ENCODE measurements at places on chromosomes 4 and X. TPM values are rescaled to one million over a fixed set of nuclear protein-coding genes. Genes with fewer than 3 reads are reported as not detected.

GRCh38 chr4:66911880-66912279, 633.4 kb downstream of the CENPC start:
- no peak for DNase-seq

GRCh38 chrX:35380808-35381700, 417.1 kb upstream of the MAGEB16 start:
- no peak for DNase-seq

GRCh38 chr4:37795581-37796195, 30.8 kb upstream of the PGM2 start:
- no peak for DNase-seq

DNA sequence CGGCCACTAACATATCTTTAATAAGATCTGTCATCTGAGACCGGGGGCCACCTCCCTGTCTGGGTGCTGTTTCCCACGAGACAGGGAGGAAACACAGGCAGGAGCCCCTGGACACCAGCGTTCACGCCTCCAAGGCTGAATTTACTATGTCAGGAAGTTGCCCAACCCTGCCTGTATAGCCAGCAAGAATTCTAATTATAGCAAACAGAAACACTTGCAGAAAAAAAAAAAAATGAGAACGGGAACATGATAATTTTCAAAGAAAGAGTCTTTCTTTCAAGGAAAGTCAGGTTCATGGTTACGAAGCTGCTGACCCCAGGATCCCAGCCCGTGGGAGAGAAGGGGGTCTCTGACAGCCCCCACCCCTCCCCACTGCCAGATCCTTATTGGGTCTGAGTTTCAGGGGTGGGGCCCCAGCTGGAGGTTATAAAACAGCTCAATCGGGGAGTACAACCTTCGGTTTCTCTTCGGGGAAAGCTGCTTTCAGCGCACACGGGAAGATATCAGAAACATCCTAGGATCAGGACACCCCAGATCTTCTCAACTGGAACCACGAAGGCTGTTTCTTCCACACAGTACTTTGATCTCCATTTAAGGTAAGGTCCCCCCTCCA, at the start of gene IL3RA:
TSS of gene IL3RA (plus strand) at position 455 of the 613 bp plus-strand sequence. CDS start 4,981 bp downstream, outside the sequence.
- DNase-seq = no peak

DNA sequence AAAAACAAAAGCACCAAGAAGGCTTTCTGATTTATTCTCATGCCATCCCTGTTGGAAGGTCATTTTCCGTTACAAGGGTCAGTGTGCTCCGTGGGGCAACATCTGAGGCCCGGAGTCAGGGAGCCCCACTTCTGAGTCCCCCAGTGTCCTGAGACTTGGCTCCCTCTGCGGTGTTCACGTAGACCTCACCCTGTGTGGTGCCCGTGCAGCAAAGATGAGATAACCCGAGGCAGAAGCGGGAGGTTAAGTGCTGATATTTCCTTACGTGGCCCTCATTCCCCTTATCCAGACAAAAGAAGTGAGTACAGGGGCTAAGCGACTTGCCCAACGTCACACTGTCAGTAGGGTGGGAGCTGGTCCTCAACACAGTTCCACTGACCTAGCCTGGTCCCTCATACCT, 3.5 kb downstream of the JAKMIP1 start:
- no peak for DNase-seq

GRCh38 chr4:8577972-8578371, 2.2 kb upstream of the GPR78 start:
- no peak for DNase-seq

- DNase-seq = no peak
Measured at GRCh38 chr4:41432219-41432618, 105.7 kb upstream of the LIMCH1 start.

GRCh38 chr4:151709587-151709986, 51.2 kb downstream of the GATB start:
- DNase-seq = no peak

GRCh38 chr4:83865417-83866150, 329.7 kb downstream of the GPAT3 start:
- DNase-seq = no peak

DNA sequence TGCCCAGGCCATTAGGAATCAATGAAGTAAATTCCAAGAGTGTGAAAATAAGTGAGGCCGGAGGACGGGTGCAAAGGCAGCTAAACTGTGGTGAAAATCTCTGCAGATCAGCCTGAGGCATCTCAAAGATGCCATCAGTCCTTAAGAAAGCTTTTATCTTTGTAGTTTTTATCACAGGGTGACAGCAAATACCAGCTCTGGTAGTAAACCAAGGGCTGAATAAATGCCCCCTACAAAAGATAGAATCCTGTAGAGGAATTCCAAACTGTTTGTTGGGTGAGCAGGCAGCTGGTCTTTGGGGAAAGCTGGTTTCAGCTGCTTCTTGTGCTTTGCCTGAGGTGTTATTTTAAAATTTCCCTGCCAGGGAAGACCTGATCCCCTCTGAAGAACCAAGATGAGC, 21.6 kb upstream of the RBM47 start:
- no peak for DNase-seq

- DNase-seq = no peak
Measured at GRCh38 chr4:174613979-174614378, 91.7 kb upstream of the HPGD start.

GRCh38 chr4:123997776-123998449, 601.3 kb downstream of the SPRY1 start:
- DNase-seq = no peak

DNA sequence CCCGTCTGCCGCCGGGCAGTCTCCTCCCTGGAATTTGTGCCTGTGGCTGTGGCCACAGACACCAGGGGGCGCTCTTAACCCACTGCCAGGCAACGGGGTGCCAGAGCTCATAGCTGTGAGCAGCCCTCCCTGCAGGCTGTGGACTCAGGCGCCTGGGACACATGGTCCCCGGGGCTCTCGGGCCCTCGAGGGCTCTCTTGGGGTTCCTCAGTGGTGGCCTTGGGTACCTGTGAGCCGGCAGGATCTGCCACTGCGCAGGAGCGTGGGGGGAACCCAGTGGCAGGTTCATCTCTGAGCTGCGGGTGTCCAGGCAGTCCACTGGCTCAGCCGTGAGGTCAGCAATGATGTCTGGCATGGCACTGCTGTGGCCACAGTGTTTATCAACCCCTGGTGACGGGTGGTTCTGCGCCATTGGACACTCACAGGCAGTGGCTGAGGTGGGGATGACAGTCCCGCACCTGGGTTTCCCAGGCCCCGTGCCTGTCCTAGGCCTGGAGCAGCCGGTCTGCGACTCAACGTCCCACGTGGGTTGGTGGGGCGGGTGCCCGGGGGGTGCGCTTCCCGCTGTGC, 37.2 kb downstream of the PCGF3 start:
- peak; percentile 51 for DNase-seq

GRCh38 chr4:121977251-121978171, 25.7 kb upstream of the TRPC3 start:
- no peak for DNase-seq

GRCh38 chr4:85828027-85828890, 353.3 kb downstream of the ARHGAP24 start:
- DNase-seq = no peak

DNA sequence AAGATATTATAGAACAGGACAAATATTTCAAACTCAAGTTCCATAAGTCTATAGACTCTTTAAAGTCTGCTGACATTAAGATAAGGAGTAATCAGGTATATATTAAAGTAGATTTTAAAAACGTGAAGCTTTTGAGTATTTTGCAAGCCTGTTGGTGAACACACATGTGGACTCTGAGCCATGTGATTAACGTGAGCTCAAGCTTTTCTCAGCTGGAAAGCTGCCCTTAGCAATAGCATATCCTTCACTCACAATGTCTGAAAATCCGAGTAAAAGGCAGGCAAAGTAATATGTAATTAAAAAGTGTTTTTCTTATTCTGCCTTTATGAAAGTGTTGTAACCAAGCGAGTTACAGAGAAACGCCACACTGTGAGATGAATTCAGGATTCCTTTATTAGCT, 140.5 kb upstream of the AADAT start:
- DNase-seq = no peak

DNA sequence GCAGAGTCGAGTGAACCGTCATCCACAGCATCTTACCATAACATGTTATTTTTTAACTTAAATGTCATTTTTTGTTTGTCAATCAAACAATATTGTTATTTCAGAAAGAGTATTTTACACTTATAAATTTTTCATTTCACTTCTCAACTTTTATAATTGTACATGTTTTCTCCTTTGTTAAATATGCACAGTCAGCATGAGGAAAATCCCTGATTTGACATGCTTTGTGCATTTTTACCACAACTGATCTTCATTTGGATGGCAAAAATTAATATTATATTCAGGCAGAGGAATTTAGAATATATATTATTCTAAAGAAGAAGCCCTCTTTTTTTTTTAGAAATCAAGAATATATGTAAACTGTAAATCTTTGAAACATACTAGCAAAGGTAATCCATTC, 958.0 kb upstream of the PCDH7 start:
- no peak for DNase-seq

DNA sequence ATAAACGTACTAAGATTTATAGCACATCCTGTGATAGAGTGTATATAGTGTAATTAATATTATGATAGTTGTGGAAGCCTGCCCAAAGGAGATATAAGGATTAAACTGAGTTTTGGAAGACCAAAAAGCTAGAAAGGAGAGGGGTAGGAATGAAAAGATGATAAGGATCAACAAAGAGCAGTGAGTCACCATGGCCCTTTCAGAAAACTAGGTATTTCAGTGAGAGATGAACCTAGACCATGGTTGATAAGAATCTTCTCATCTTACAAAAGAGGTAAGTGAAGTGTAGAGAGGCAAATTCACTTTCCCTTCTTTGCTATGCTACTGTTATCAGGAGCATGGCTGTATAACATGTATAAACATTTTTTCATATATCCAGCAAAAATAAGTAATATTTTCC, 133.8 kb upstream of the PLAC1 start:
- DNase-seq = no peak

GRCh38 chr4:184801781-184802696, 23.7 kb downstream of the ACSL1 start:
- DNase-seq = no peak

DNA sequence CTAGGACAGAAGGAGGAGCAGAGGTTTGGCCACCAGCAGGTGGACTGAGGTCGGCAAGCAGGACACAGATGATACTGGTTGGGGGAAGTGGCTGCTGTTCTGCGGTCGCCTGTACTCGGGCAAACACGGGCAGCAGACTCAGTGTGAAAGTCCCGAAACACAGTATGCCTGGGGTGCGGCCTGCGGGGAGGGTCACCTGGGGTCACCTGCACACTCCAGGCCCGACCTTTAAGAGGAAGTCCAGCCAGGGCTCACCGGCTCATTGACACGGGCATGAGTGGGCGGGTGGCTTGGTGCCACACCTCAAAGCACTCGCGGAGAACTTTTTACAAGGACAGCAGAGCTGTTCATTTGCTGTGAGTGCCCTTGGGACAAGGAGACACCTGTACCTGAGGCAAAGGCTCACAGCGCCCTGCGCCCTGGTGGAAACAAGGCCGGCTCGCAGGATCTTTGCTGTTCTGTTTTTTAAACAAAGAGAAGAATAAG, 71.5 kb upstream of the MXD4 start:
- DNase-seq = no peak

Gene HSD17B10
- 69.7 TPM for total RNA-seq

Gene FGF5
- total RNA-seq = 0.09 TPM

Gene IL21
- not detected for total RNA-seq

Gene UCP1
- not detected for total RNA-seq

Gene SH3D19
- 166 TPM for total RNA-seq

Gene JADE3
- 5.0 TPM for total RNA-seq

Gene GAGE12F
- total RNA-seq = not detected

Gene FAM236D
- total RNA-seq = not detected

Gene ARAP2
- 21.6 TPM for total RNA-seq

Gene GABRA4
- not detected for total RNA-seq

Gene NUDT10
- 1.4 TPM for total RNA-seq

Gene LIMCH1
- total RNA-seq = 29.4 TPM
